ENCODE measurements at places on chromosomes 7 and 10.

GRCh38 chr10:1202343-1202742 lies 146.2 kb downstream of the WDR37 start:
- no peak for DNase-seq

GRCh38 chr7:36232971-36233550 lies 80.0 kb downstream of the EEPD1 start:
- DNase-seq, result no peak

GRCh38 chr7:57305192-57305748 lies 144.7 kb upstream of the ZNF716 start:
- no peak for DNase-seq

GRCh38 chr10:870564-871166 lies 60.8 kb downstream of the LARP4B start:
- DNase-seq, result no peak

- DNase-seq, result no peak
Measured at GRCh38 chr10:129962872-129963640, 1.0 kb downstream of the EBF3 start.

GRCh38 chr10:4653160-4653559 lies 172.8 kb upstream of the AKR1E2 start:
- DNase-seq, result no peak

DNA sequence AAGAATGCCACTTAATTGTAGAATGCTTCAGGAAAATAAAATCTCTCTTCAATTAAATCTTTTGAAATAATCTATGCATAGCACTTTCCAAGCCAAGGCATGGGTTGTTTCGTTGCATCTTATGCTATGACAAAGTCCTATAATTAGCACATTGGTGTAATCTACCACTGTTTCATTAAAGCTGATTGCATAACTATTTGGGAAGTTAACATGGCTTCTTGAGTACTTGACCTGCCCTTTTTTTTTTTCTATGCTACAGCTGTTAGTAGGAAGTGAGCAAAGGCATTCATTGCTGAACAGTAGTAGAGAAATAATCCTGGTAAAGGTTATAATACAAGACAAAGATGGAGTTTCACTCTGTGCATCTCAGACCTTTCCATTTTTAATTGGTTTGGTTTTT lies 557.2 kb upstream of the CELF2 start:
- DNase-seq, result no peak

GRCh38 chr10:13750299-13751190 lies 163.8 kb downstream of the PRPF18 start:
- peak; percentile 14 for DNase-seq

DNA sequence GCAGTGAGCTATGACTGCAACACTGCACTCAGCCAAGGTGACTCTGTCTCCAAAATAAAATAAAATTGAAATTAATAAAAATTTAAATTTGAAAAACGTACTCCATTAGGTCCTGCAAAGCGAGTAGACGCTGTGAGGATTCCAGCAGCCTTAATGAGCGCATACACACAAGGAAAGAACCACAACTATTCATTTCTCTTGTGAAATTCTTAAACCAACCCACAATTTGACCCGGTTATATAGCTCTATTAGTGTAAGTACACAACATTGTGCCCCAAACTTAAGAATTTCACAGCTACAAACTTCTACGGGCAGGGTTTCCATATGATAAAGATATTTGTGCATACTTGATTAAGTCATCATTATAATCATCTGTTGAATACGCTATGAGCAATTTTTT lies 84.4 kb downstream of the PARD3 start:
- no peak for DNase-seq

DNA sequence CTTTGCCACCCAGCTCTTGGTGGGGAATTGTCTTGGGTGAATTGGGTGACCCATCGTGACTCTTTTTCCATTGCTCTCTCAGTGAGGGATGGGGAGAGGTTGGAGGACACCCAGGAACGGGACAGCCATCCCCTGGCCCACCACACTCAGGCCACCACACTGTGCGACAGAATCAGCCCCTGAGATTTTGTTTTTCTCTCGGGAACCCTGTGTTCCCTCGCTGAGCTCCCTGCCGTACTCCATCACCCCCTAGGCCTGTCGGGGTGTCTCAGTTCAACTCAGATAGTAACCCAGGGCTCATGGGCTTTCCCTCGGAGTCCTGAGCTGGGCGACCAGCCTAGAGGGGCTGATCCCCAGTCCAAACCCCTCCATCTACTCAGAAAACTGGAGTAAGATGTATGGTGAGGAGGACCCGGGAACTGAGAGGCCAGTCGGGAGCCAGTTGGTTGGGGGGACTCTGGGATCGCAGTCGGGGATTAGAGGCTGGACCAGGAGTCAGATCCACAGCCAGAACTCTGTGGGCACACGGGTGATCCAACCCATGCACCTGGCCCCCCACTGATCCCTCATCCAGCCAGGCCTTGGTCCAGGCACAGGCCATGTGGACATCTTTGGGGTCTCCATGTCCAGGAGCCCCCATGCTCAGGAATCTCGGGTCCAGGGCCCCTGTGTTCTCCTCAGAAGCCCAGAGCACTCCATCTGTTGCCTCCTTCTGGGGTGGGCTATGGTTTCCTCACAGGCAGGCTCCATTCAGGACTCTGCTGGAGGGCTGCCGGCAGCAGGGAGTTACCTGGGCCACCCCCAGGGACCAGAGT lies 9.3 kb downstream of the CRYGN start:
- DNase-seq, result no peak

DNA sequence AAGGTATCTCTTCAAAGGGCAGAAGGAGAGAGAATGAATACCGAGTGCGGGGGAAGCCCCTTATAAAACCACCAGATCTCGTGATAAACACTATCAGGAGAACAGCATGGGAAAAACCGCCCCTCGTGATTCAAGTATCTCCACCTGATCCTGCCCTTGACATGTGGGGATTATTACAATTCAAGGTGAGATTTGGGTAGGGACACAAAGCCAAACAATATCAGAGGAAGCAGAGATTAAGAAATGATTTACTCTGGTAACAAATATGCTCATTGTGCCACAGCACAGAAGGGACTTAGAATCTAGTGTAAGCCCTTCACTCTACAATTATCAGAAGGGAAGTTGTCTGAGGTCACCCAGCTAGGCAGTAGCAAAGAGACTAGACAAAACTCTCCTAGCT lies 40.1 kb upstream of the ZNRF2 start:
- DNase-seq, result no peak

DNA sequence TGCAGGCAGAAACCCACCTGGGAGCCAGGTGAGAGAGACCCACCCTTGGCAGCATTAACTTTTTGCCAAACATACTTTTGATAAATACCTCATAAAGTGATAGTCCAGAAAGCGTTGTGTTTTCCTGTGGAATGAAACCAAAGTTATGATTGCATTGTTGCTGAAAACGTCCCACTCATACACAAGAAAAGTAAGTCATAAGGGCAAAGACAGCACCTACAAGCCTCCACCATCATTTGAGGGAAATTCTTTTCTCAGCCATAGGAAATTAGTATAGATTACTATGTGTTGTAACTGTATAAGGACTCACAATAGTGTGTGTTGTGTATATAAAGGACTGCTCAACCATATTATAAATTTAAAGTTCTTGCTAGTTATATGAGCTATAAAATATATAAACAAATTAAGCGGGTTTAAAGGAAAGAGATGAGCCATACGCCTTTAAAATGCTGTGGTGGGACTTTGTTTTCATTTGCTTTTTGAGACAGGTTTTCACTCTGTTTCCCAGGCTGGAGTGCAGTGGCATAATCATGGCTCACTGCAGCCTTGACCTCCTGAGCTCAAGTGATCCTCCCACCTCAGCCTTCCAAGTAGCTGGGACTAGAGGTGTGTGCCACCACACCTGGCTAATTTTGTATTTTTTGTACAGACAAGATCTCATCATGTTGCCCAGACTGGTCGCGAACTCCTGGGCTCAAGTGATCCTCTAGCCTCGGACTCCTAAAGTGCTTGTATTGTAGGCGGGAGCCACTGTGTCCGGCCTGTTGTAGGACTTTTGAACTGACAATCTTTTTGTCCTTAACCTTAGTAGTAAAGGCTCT lies 160.8 kb downstream of the PKD1L1 start:
- DNase-seq, result no peak

- no peak for DNase-seq
Measured at GRCh38 chr10:58473976-58474375, 38.7 kb upstream of the BICC1 start.

GRCh38 chr7:26369593-26369992 lies 77.9 kb downstream of the SNX10 start:
- peak; percentile 63 for DNase-seq

GRCh38 chr7:12625836-12626235 lies 55.3 kb downstream of the SCIN start:
- DNase-seq, result no peak

DNA sequence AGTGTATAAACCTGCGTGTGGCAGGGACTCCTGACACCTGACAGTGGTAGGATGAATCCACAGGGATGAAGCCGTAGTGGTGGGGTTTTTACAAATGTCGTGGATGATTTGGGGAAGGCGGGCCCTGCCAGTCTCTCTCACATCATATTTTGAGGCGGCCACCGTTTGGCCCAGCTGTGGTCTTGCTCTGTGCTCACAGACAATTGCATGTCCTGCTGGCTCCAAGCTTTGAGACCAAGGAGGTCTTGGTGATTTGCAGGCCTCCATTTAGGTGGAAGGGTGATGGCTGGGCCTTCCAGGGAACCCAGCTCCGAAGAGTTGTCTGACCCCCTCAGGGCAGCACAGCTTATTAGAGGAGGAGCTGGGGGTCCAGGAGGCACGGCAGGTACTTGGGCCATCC lies 151.1 kb upstream of the SHH start:
- no peak for DNase-seq

- DNase-seq, result no peak
Measured at GRCh38 chr10:70760271-70760787, 24.8 kb downstream of the TBATA start.

DNA sequence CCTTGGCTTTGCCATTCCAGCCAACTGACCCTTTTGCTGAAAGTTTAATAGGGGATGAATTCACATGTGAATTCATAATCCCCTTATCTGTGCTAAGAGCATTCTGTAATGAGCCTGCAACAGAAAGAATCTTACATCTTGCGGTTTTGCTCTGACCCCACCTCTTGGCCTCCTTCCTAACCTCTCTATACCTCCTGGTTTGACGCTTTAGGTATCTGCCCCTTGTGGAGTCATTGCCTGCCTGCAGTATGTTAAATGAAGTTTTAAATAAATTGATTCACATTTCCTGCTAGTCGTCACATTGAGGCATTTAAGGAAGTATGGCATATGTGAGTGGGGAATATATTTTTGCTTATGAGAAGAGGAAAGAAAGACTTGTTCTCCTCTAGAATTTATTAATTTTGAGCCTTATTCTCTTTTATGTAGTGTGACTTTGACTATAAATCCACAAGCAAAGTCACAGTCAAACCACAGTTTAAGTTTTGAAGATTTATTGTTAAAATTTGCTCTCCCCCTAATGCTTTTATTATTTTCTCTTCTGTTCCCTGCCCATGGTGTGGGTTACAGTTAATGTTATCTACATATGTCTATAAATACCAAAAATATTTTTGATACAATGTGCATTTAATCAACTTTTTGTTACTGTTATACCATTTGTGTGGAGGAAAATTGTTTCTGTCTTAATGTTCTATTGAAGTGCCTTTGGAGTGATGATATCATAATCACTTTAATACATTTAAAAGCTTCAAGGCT lies 60.9 kb downstream of the LRMDA start:
- DNase-seq, result peak; percentile 48

DNA sequence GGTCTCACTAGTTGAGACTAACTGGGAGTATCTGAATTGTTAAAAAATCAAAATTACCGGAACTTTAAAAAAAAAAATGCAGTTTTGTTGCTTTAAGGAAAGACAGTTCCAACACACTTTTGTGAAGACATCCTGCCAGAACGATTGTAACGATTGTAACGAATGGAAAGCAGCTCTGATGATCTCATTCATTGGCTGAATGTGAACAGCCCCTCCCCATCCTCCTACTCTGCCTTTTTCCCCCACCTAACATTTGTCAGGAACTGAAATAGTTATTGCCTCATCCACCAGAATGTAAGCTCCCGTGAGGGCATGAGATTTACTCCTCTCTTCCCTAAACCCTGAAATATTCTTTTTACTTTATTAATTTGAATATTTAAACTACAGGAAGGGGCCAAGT lies 23.1 kb upstream of the ZC3HAV1L start:
- DNase-seq, result peak; percentile 86

DNA sequence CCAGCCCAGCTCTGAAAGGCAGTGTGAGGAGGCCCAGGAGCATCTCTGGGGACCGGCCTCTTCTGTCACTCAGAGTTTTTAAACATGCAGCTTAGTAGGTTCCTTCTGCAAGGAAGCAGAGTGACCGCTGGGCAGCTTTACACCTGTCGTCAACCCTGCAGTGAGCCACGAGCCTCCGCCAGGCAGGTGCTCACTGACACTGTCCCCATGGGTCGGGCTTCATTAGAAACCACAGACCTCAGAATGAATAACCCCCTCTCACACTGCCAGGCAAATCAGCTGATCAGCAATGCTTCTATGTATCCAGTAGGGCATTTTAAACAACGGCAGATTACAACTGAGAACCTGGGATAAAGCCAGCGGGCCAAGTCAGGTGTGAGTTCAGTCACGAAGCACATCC lies 106.1 kb downstream of the MAD1L1 start:
- DNase-seq, result no peak

- DNase-seq, result no peak
Measured at GRCh38 chr10:74799721-74800221, 26.6 kb upstream of the KAT6B start.
